ENCODE measurements at places on chromosomes 1 and 21. TPM values are rescaled to one million over a fixed set of nuclear protein-coding genes. Genes with fewer than 3 reads are reported as not detected.

GRCh38 chr21:46229923-46230260, 1.3 kb upstream of the LSS start:
- no peak for ATAC-seq

DNA sequence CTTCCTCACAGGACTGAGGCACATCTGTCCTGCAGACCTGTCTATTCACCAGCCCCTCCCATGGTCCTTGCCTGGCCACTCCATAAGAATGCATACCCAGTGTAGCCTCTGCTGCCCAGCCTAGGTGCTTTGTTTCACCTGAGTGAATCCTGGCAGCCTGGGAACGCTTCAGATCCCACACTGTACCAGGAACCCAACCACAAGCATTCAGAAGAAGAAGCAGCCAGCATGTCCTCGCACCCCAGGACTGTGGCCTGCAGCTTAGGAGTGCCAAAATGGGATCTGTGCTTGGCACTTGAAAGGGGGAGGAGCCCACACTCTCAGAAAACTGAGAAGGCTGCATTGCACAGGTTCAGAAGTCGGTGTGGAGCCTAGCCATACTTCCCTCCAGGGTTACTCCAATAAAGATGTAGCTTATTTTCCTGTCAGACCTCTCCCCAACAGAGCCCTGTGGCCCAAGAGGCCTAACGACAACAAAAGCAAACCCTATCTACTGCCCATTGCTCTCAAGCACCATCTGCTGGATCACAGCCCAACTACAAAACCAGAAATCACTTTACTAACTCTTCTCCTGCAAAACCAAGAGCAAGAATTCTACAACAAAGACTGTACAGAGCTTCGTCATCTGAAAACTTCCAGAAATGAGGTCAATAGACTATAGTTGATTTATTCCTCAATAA, 923.1 kb upstream of the NEGR1 start:
- no peak for ATAC-seq

- ATAC-seq = no peak
Measured at GRCh38 chr1:186042230-186042629, 308.0 kb downstream of the HMCN1 start.

DNA sequence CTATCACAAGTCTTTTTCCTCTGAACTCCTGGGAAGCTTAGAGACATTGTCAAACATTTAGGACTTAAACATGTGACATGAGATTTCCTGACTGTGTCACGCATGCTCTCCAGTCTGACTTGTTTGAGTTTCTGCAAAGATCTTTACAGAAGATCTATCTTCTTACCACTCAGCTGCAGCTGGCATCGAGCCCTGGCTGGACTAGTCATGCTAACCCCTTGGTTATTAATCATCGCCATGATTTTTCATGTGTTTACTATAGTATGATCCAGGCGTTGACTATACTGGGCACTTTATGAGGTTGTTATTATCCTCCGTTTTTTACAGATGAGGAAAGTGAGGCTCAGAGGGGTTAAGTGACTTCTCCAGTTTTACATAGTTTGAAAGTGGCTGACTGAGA, 18.1 kb upstream of the IRF2BP2 start:
- no peak for ATAC-seq

DNA sequence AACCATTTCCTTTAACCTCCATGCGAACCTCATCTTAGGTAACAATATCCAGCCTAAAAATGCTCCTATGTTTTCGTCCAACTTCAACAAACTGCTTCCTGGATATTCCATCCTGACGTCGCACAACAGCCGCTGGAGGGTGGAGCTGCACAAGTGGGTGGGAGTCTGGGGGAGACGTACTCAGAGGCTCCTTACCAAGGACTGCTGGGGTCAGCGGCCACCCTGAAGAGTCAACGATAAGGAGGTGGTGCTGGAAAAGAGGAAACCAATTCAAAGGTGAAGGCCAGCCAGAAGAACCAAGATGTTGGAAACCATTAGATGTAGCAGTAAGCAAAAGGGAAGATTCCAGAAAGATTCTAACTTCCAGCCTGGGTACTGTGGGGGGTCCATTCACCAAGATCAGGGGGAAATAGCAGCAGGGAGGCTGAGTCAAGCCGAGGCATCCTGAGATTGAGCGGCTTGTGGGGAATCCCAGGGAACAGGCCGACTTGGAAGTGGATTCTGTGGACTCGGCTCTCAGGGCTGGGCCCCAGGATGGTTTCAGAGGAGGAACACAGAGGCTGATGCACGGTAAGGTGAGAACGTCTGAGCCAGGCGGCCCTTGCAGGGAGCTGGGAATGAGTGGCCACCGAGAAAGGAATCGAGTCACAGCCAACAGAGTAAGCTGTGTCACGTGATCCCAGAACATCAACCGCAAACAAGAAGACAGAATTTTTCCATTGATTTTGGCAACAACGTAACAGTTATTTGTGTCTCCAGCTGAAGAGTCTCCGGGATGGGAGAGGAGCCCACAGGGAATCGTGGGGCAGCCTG, 375.7 kb downstream of the NPHP4 start:
- no peak for ATAC-seq

GRCh38 chr21:18222346-18222745, 22.3 kb upstream of the CHODL start:
- no peak for ATAC-seq

DNA sequence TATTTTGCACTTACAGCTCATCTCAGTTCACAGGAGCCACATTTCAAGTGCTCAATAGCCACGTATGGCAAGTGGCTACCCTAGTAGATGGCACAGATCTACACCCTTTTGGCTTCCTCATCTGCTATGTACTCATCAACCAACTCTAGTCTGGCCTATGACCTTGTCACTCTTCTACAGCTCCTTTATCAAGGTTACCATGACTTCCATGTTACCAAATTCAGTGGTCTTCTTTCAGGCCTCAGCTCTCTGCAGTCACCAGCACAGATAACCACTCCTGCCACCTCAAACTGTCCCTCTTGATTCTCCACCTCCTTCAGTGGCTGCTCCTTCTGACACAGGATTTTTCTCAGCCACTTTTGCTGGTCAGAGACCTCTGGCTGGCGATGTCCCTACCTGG, 11.7 kb upstream of the USP48 start:
- no peak for ATAC-seq

- ATAC-seq = no peak
Measured at GRCh38 chr1:208291923-208292711, 47.9 kb upstream of the PLXNA2 start.

DNA sequence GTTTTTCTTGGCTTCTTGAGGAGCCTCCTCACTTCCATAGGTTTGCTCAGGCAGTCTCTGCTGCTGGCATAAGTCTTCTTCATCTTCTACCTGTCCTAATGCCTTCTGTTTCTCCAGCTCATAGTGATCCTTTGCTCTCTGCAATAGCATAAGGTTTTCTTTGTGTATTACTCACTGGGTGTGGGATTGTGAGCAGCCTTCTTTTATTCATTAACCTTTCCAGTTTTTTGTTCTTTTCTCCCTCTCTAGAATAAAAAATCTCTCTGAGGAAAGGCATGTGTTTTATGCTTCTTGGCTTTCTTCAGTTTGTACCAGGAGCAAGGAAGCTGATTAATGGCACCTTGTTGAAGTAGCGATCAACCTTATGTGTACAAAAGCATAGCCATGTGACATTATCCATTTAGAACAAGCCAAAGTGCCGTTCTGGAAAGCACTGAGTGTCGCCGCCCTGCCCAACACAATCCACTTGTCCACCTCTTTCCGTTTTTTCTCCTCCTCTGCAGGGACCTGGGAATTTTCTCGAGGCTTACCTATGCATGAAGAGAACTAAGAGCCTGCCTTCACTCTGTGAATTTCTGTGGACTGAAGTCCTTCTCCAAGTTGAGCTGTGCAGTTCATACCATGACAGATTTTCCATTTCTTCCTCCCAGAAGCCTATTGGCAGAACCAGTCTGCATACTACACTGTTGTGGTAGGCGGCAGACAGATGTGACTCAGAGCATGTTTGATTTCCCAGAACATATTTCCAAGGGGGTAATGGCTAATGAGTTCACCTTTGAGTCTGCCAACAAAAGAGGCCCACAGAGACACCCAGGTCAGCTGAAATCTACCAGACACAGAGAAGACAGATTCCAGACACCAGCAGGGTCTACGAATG, 39.0 kb downstream of the DPT start:
- ATAC-seq = no peak

GRCh38 chr1:9621032-9621431, 30.5 kb upstream of the PIK3CD start:
- ATAC-seq = no peak

GRCh38 chr1:27633298-27633610, 1.7 kb downstream of the FGR start:
- no peak for ATAC-seq

DNA sequence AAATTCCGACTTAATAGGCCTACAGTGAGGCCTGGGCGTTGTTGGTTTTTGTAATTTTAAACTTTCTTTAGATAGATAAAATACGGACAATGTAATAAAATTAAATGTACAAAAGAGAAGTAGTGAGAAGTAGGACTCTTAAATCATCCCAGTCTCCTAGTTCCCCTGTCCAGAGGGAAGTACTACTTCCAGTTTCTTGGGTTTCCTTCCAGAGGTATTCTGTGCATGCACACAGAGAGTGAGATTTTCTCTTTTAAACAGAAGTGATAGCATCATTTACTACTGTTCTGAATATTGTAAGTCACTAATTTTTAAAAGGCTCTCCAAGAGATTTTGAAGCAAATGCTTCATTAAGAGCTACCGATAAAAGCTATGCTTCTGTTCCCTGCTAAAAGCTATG, 7.2 kb upstream of the FNBP1L start:
- ATAC-seq = no peak

- no peak for ATAC-seq
Measured at GRCh38 chr1:221157026-221157761, 278.0 kb downstream of the HLX start.

GRCh38 chr1:117036018-117036461, 24.1 kb upstream of the TTF2 start:
- ATAC-seq = no peak

- ATAC-seq = no peak
Measured at GRCh38 chr21:35779690-35780570, 280.4 kb downstream of the SETD4 start.

DNA sequence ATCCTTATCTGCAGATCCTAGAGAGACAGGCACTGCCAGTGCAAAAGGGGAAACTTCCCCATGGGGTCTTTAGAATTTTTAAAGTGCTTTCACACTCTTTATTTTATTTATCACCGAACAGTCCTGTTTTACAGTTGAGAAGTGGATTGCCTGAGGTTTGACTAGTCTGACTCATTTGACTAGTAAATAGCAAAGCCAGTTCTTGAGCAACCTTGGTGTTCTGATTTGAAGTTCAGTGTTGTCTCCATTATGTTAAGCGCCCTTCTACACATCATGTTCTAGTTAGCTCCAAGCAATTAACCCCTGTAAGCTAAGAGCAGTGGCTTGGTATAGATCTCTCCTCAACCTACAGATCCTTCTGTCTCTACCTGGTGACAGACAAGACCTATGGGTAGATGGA, 262.9 kb downstream of the CACNA1E start:
- ATAC-seq = no peak

GRCh38 chr1:37265156-37265555, 209.2 kb upstream of the ZC3H12A start:
- no peak for ATAC-seq

DNA sequence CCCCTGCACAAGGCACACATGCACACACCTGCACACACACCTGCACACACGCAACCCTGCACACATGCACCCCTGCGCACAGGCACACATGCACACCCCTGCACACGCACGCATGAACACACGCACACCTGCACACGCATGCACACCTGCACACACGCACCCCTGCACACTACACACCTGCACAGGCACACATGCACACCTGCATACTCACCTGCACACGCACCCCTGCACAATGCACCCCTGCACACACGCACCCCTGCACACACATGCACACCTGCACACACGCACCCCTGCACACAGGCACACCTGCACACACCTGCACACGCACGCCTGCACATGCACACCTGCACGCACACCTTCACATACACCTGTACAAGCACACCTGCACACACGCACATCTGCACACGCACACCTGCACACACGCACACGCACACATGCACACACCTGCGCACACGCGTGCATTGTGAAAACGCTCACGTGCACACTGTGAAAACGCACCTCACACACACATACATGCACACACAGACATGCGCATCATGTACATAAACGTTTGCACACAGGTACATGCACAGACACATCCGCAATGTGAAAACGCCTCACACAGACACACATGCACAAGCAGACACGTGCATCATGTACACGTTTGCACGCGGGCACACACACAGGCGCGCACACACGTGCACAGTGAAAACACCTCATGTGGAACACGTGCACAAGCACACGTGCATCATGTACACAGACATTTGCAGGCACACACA, 8.2 kb downstream of the DVL1 start:
- ATAC-seq = no peak

DNA sequence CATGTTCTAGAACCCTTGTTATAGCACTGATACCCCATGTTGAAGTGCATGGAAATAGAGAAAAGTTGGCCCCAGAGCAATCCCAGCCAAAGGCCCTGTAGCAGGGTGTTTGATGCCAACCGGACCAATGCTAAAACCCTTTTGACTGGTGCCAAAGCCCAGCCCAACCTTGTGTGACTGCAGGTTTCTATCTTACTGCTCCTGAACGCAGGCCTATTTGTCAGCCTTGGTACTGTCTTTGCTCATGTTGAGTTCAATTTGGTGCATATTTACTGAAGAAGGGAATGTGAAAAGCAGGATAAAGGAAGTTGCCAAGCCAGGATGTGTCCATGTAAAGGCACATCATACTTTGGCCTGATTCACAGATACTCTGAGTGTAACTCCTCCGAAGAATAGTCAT, 51.7 kb upstream of the NFASC start:
- ATAC-seq = peak; percentile 42

- no peak for ATAC-seq
Measured at GRCh38 chr1:112905395-112906149, 50.4 kb downstream of the SLC16A1 start.

DNA sequence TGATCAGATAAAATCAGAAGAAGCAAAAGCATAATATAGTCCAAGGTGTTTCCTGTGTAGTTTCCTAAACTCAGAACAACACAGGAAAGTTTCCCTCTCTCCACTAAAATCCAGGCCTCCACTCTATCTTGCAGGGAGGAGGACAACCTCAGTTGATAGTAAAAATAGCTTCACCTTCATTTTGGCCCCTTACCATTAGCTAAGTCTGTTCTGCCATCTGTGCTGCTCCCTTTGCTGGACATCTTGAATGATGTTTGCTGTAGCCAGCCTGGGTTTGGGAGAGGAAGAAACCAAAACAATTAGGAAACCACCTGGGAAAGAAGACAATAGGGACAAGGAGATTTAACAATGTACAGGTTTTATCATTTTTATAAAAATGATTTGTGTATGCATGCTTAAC, 18.6 kb downstream of the DCAF8 start:
- no peak for ATAC-seq

- peak; percentile 80 for ATAC-seq
Measured at GRCh38 chr1:12636098-12636950, 7.6 kb upstream of the AADACL4 start.

GRCh38 chr1:21630571-21631343, 38.4 kb downstream of the RAP1GAP start:
- no peak for ATAC-seq

- no peak for ATAC-seq
Measured at GRCh38 chr21:17829472-17829871, 10.3 kb upstream of the C21orf91 start.

Gene MMP23B
- total RNA-seq = 7.7 TPM

Gene DLGAP3
- total RNA-seq = 0.13 TPM

Gene TLCD4
- 17.2 TPM for total RNA-seq

Gene HPCAL4
- total RNA-seq = not detected

Gene TCHH
- 0.54 TPM for total RNA-seq

Gene VHLL
- not detected for total RNA-seq

Gene LCE1C
- not detected for total RNA-seq

Gene ZNF436
- 18.8 TPM for total RNA-seq

Gene HES4
- 51.7 TPM for total RNA-seq

Gene SPRR2A
- 0.67 TPM for total RNA-seq

Gene GAS5
- 104 TPM for total RNA-seq

Gene OR10X1
- not detected for total RNA-seq

Data from gastroesophageal sphincter (tissue), 4 donors.